ENCODE measurements at places on chromosomes 16 and 17. TPM values are rescaled to one million over a fixed set of nuclear protein-coding genes. Genes with fewer than 3 reads are reported as not detected.

AOC2 gene
- total RNA-seq, result 6.1 TPM

MED13 gene
- 130 TPM for total RNA-seq

HES7 gene
- 2.2 TPM for total RNA-seq

DNA sequence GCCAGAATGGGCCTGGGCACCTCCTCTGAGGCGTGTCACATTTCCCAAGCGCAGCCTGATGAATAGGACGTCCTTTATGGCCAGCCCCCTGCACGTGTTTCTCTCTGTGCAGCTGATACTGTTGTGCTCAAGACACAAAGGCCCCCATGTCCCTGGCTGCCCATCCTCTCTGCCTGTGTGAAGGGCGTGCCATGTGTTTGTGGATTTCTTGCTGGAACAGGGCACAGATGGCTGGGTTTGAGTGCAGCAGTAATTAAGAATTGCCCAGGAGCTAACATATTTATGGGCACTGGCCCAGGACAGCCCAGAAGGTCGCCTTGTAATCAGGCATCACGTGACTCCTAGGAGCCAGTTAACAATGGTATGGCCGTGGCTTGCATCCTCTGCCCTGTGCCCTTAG, 181.1 kb downstream of the CCDC182 start:
- no peak for DNase-seq

GRCh38 chr17:62600805-62601204, 26.7 kb upstream of the MRC2 start:
- no peak for DNase-seq

GRCh38 chr16:82943371-82943770, 316.6 kb downstream of the CDH13 start:
- no peak for DNase-seq

NECAB2 gene
- total RNA-seq, result 112 TPM

RTN4RL1 gene
- 50.3 TPM for total RNA-seq

GRCh38 chr17:78890498-78890897, 12.5 kb downstream of the CEP295NL start:
- no peak for DNase-seq

BRIP1 gene
- 2.4 TPM for total RNA-seq

C17orf78 gene
- total RNA-seq, result not detected

Data from glutamatergic neuron (in vitro differentiated cells).